ENCODE measurements at places on chromosomes 2 and 18.

DNA sequence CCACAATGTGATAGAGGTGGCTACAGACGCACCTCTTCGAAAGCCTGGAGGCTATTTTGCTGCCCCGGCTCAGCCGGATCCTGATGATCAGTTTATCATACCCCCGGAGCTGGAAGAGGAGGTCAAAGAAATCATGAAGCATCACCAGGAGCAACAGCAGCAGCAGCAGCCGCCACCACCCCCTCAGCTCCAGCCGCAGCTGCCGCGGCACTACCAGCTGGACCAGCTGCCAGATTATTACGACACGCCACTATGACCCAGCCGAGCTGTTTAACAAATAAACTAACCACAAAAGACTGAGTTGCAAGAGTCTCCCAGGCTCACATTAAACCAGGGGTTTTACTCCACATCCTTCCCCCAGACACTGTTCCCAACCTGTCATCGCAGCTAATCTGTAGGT, 263.8 kb downstream of the PHLPP1 start:
- no peak for DNase-seq

DNA sequence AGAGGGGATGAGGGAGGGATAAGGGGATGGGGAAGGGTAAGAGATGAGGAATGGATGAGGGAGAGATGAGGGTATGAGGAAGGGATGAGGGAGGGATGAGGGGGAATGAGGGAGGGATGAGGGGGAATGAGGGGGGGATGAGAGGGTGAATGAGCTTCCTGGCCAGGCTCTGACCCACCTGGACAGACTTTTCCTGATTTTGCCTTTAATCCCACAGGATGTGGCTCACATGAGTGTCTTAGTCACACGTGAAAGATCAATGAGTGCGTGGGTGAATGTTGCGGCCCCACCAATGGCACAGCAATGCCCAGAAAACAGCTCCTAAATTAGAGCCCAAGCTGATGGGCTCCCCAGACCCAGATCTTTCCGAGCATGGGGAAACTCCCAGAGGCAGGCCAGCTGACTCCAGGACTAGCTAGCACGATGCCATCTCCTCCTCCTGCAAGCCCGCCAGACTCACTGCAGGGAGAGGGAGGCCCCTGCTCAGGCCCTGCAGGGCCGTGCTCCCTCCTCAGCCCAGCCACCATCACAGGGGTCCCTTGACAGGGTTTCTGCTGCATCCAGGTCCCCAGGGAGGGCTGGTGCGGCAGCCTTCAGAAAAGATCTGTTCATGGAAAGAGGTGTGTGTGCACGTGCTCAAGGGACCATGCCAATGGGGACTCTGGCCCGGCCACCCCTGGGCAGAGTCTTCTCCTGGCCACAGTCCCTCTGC, 41.4 kb downstream of the AQP12A start:
- no peak for DNase-seq

- no peak for DNase-seq
These were observed 227.9 kb downstream of the CDH2 start for GRCh38 chr18:27948986-27949385.

DNA sequence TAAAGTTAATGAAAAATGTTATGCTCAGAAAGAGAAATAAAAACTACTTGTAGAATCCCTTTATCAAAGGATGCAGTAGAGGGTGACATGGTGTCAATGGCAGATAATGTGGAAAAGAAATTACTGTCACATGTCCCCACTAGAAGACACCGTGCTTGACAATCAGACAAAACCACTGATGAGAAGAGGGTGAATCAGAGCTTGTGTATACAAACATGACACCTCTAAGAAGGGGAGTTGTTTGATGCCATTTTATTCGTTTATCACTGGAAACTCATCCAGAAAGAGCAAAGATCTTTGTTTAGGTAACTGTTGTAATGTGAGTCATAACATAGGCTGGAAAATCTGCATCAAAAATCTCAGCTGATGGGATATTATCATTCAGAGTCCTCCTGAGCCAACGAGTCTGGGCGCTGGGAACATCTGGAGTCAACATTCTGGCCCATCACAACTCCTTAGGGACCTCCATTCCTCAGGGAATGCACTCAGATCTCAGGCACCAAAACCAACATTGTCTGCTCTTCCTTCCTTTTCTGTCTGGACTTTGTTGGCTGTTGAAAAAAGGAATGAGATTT, 49.5 kb upstream of the RAB12 start:
- DNase-seq: no peak

All from kidney glomerular epithelial cell (primary cell).